ENCODE measurements at places on chromosomes 2 and 18.

GRCh38 chr2:112787729-112788393 is 3.6 kb upstream of the IL1A start:
- DNase-seq, result no peak

DNA sequence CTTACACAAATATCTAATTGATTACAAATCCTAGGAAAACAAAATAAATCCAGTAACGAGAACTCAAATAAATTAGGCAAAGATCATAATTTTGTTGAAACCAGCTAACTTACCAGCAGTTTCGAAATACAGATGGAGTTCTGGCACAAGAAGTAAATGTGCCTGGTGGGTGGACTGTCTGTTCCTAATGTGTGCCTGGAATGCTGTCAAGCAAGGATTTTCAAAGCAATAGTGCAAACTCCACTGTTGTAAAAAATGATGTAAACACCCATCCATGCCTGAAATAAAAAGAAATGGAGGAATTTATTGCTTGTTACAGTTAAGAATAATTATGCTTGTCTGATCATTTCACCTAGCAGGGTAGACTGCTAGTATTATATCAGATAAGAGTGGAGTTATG is 423.9 kb upstream of the MAP2 start:
- no peak for DNase-seq

- no peak for DNase-seq
Observed at GRCh38 chr2:65532937-65533336, 100.5 kb upstream of the SPRED2 start.

DNA sequence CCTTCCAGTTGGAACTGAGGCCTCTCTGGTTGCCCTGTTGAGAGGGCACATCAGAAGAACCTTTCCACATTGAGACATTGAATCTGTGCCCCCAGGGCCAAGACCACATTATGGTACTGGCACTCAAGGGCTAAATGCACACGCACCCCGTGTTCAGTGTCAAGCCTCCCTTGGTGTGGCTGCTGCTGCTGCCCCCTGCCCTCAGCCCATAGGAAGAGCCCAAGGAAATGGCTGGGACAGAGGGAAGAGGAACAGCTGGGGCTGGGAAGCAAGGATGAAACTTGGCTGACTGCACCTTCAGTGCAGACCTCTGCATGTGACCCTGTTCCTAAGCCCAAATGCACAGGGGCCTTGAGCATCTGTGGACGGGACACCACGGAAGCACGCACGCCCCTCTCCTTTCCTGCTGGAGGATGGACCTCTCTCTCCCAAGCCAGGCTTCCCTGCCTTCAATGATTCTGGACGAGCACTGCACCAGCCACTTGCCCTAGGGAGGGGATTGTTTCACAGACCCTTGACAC is 40.2 kb downstream of the NIFK start:
- no peak for DNase-seq

GRCh38 chr18:33010149-33010548 is 237.3 kb upstream of the KLHL14 start:
- no peak for DNase-seq

- DNase-seq, result no peak
Observed at GRCh38 chr2:106336737-106337136, 131.5 kb downstream of the RGPD3 start.

All from central memory CD4-positive, alpha-beta T cell (primary cell).